ENCODE measurements at places on chromosomes 5 and 9. TPM values are rescaled to one million over a fixed set of nuclear protein-coding genes. Genes with fewer than 3 reads are reported as not detected.

Gene SPINK4
- not detected for total RNA-seq

Gene ARHGEF37
- total RNA-seq: 5.3 TPM

Gene SNCAIP
- 5.1 TPM for total RNA-seq

Gene IFT74
- total RNA-seq: 14.6 TPM

Gene GDF9
- total RNA-seq: under 0.01 TPM

Gene PCDHB4
- 0.50 TPM for total RNA-seq

Gene TMEM215
- total RNA-seq: not detected

Gene SMC5
- total RNA-seq: 29.2 TPM

Gene INSL6
- total RNA-seq: not detected

Gene EGR1
- total RNA-seq: 8.8 TPM

Gene PCDHA11
- 0.51 TPM for total RNA-seq

Gene CCDC187
- total RNA-seq: not detected

Gene SLC25A25
- total RNA-seq: 24.1 TPM

Gene MAMDC2
- 5.4 TPM for total RNA-seq

Gene PITX1
- 3.1 TPM for total RNA-seq

Gene ROPN1L
- total RNA-seq: 0.17 TPM

Gene WNK2
- total RNA-seq: under 0.01 TPM

Gene CD72
- total RNA-seq: 1.0 TPM
